Ureter (tissue), 1 donor: ENCODE measurements at places on chromosomes 11 and 22. TPM values are rescaled to one million over a fixed set of nuclear protein-coding genes. Genes with fewer than 3 reads are reported as not detected.

The OR4C46 gene
- total RNA-seq, result not detected

DNA sequence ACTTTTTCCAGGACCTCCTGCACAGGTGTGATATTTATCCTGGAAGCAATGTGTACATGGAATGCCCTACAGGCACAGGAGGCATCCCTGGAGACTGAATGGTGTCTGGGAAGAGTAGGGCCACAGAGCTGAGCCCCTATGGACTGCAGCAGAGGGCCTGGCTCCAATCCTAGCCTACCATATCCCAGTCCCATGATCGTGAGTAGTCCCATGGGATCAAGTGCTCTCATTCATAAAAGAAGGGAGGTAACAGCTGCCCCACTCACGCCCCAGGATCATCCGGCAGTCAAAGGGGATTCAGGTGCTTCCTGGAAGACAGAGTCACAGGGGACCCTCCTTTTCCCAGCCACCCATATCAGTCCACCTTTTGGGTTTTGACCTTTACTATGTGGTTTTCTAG is 24.0 kb downstream of the ANKK1 start:
- no peak for DNase-seq

The MMP3 gene
- not detected for total RNA-seq

The CD3D gene
- 10.4 TPM for total RNA-seq

DNA sequence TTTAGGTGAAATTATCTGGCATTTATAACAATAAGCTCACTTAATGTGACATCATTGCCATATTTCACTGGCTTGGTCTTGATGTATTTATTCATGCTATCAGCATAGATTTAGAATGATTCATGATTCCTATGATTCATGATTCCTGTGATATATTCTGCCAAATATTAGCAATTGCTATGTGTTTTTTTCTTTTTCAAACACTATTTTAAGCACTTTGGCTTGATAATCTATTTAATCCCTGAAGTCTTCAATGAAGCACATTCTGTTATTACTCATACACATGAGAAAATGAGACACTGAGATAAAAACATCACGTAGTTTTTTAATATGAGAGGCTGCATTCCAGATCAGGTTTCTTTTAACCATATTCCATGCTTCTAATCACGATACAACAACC is 78.5 kb downstream of the LUZP2 start:
- no peak for DNase-seq

DNA sequence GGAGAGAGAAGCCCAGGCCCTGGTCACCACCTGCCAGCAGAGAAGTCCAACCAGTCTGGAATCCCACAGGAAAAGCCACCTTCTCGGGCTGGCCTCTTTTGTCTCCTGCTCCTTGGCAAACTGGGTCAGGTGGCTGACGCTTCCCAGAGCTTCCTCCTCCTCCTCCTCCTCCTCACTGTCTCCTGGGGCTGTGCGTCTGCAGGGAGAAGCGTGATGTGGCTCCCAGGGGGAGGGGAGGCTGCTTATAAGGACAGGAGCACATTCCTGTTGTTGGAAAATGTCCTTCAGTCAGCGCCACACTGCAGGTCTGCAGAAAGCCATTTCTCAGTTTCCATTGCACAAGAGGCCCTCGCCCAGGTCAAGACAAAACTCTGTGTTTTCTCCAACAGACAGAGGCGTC is 1316.5 kb downstream of the BRD1 start:
- DNase-seq, result no peak

DNA sequence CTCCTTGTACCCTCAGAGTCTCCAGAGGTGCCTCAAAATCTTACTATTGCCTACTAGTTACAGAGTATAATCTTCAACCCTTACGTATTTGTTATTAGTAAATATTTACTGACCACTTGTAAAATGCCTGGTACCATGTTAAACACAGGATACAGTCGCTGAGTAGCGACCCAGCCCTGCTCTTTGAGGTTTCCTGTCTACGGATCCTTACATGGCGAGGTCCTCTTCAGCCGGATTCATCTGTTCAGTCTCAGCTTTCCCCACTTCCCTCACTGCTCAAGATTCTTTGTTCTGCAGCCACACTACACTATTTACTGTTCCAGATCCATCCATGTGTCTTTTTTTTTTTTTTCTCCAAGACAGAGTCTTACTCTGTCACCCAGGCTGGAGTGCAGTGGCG is 13.2 kb upstream of the TTC36 start:
- no peak for DNase-seq

- DNase-seq, result no peak
These were observed 74.6 kb downstream of the ARHGEF12 start for GRCh38 chr11:120410622-120411380.

The TRIM29 gene
- total RNA-seq, result 192 TPM

- no peak for DNase-seq
These were observed 10.5 kb upstream of the TTLL12 start for GRCh38 chr22:43197271-43197941.

- no peak for DNase-seq
These were observed 16.5 kb downstream of the NAP1L4 start for GRCh38 chr11:2975594-2975993.

GRCh38 chr11:3132271-3132781 is 32.8 kb downstream of the OSBPL5 start:
- DNase-seq, result no peak

DNA sequence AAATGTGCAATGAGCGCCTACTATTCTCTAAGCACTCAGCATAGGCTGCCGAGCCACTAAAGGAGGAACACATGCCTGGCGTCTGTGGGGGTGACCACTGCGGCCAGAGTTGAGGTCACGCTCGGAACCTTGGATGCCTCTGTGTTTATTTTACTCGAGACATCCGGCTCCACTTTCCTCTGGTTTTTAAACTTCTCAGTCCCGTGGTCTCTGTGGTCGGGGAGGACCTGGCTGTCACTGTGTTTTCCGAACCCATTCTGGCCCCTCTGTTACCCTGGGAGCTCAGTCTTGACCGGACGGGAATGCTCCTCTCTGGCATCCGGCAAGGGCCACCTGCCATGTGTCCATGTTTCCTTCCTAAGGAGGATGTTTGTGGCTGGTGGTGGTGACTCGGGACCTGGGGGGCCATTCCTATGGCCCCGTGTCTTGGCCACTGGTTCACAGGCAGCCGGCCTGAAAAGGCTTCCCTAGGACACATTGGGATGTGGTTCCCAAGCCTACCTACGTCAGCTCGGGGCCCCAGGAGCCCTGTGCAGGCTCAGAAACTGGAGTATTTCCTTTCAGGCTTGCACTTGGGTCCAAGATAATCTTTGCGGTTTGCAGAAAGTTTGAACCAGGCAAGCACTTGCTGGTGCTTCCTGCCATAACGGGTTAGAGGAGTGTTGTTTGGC is 46.7 kb upstream of the PARVG start:
- peak; percentile 48 for DNase-seq

The SLC16A8 gene
- 0.26 TPM for total RNA-seq

GRCh38 chr22:42688241-42689211 is 32.1 kb downstream of the A4GALT start:
- DNase-seq, result peak; percentile 93

DNA sequence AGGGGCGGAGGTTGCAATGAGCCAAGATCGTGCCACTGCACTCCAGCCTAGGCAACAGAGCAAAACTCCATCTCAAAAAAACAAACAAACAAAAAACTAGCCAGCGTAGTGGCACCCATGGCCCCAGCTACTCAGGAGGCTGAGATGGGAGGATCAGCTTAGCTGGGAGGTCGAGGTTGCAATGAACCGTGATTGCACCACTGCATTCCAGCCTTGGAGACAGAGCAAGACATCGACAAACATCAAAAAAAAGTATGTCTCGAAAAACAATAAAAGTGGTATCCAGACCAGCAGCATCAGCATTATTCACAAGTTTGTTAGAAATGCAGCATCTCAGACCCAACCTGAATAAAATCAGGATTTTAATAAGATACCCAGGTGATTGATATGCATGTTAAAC is 6.2 kb upstream of the MAPK1 start:
- DNase-seq, result no peak

The BUD13 gene
- total RNA-seq, result 16.9 TPM

DNA sequence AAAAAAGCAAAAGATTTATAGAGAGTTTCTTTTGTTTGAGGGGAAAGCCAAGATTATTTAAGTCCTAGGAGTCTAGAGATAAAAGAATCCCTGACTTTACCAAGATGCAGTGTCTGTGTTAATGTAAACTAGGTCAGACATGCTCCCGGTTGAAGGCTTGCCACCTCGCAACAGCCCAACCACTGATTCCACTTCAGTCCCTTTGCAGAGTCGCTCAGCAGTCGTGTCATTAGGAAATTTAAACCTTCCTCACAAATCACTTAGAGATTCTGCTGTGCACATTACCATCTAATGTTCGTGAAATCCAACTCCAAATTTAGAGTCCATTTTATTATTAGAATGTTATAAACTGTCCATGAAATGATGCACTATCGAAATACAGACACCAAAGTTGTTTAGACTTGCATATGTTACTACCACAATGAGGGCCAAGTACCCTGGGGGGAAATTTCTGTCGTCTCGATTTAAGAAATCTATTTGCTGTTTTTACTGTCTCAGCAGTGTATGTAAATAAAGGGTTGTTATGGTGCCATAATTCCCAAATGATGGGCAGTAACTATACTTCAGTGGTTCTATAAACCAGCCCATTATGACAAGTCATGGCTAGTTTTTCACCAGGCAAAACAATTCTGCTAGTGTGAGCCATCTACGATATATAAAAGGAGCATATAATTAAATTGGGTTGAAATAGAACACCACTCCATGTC is 101.4 kb upstream of the MTNR1B start:
- no peak for DNase-seq

- no peak for DNase-seq
These were observed 14.4 kb downstream of the ATXN10 start for GRCh38 chr22:45686004-45686403.

The LRP4 gene
- total RNA-seq, result 8.6 TPM

- DNase-seq, result no peak
These were observed 89.6 kb upstream of the API5 start for GRCh38 chr11:43222215-43222614.

The TECTA gene
- total RNA-seq, result 0.83 TPM

The MS4A4A gene
- total RNA-seq, result 8.4 TPM

The CBLIF gene
- not detected for total RNA-seq
